ENCODE measurements at places on chromosomes 1 and 21. TPM values are rescaled to one million over a fixed set of nuclear protein-coding genes. Genes with fewer than 3 reads are reported as not detected.

DNA sequence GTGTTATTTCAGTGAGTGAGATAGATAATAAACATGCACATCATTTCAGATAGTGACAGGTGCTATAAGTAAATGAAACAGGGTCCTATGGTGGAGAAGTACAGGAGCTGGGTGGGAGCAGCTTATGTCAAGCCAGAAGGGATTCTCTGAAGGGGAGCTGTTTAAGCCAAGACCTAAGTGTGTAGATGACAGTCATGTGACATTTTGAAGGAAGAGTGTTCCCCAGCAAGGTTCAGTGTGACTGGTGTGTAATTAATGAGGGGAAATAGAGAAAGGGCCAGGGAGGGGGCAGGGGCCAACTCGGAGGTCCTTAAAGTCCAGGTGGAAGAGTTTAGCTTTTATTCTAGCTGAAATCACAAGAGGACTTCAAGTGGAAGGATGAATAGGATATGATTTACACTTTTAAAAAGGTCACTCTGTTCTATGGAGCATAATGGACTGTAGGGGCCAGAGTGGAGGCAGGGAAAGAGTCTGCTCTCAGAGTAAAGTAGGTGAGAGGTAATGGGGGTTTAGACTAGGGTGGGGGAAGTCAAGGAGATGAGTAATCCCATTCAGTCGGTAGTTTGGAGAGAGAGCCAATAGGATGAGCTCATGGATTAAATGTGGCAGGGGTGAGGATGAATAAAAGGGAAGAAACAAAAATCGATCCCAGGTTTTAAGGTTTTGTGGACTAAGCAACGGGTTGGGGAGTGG, 243.1 kb downstream of the CACNA1E start:
- H3K27me3 ChIP-seq, result no peaks in the 10 kb centered on the region
- no peak overlapping the region for H3K4me3 ChIP-seq
- DNase-seq, result no peak
- H3K27ac ChIP-seq, result no peak overlapping the region
- H3K4me1 ChIP-seq, result no peaks in the 10 kb centered on the region

GRCh38 chr1:228898582-228898992, 163.3 kb downstream of the RHOU start:
- no peaks in the 10 kb centered on the region for H3K36me3 ChIP-seq
- no peak for DNase-seq

- H3K36me3 ChIP-seq, result peaks cover 15% of the 10 kb centered on the region
- no peaks in the 10 kb centered on the region for H3K4me1 ChIP-seq
- H3K4me3 ChIP-seq, result no peak overlapping the region
- DNase-seq, result no peak
Measured at GRCh38 chr1:179340918-179341317, 24.9 kb upstream of the AXDND1 start.

DNA sequence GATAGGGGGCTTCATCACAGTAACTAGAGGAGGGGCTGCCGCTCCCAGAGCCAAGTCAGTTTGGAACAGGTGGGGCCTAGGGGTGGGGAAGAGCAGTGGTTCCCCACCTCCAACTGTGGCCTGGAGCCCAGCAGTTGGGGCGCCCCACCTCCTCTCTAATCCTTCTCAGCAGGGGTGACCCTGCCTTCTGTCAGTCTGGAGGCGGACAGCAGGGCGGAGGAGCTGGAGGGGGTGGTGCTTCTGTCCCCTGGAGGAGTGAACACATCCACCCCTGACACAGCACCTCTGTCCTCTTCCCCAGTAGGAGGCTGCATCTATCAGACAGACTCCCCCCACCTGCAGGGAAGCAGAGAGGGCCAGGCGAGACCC, 73.8 kb downstream of the MRPL37 start:
- no peak overlapping the region for H3K4me3 ChIP-seq
- peaks cover 3% of the 10 kb centered on the region for H3K4me1 ChIP-seq
- no peaks in the 10 kb centered on the region for H3K36me3 ChIP-seq
- H3K27me3 ChIP-seq, result no peaks in the 10 kb centered on the region
- DNase-seq, result no peak

- no peak for DNase-seq
- no peak overlapping the region for H3K27ac ChIP-seq
- H3K36me3 ChIP-seq, result no peaks in the 10 kb centered on the region
- no peak overlapping the region for H3K4me3 ChIP-seq
- H3K4me1 ChIP-seq, result no peaks in the 10 kb centered on the region
Measured at GRCh38 chr1:194548071-194548470, 1361.7 kb upstream of the B3GALT2 start.

DNA sequence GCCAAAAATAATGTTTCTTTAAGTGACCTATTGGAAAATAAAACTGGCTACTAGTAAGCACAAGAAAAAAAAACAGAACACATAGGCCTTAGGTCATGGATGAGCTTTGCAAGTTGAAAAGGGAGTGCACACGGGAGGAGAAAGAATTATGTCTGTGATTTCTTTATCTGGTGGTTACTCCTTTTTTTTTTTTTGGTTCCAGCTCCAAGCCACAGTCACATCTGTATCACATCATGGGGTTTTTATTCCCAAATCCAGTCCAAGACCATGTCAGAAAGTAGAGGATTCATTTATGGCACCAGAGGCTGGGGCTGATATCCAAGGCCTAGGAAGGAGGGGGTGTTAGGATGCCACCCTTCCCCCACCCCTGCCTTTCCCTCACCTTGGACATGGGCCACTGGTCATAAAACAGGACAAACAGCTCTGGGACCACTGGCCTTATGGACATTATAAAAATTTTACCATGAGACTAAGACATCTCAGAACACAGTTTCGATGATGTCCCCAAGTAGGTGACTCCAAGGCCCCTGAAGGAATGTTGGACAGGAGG, 10.3 kb upstream of the HEYL start:
- no peaks in the 10 kb centered on the region for H3K4me1 ChIP-seq
- DNase-seq, result no peak
- H3K4me3 ChIP-seq, result no peak overlapping the region
- H3K36me3 ChIP-seq, result no peaks in the 10 kb centered on the region
- no peak overlapping the region for H3K27ac ChIP-seq

DNA sequence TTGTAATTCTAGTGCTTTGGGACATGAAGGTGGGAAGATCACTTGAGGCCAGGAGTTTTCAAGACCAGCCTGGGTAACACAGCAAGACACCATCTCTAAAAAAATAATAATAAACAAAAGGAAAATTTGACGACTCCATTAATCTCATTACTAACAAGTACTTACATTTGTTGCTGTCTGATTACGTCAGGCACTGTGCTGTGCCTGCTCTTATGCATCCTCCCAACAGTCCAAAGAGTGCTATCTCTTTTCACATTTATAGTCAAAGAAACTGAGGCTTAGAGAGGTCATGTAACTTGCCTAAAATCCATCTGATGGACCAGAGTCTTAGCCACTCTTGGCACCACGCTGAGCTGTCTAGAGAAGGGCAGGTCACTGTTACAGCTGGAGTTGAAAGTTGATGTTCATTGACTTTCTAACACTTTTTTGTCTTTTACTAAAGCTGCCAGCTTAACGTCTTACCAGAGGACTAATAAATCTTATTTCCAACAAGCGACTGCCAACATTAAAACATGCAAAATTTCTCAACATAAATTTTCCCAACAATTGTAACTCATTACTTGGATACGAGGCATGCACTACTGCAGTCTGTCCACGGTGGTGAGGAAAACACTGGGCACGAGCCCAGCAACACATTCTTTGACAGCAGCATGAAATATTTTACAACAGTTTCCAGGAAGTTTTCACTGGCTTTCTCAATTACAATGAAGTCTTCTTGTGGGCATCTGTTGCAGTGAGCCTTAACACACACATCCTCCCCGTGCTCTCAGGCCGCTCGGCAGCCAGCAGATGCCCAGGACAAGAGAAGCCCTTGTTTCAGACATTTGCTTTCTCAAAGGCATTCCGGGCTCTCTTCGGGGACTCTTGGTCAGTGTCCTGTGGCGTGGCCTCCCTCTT, 262.9 kb upstream of the PROX1 start:
- DNase-seq, result no peak
- H3K36me3 ChIP-seq, result no peaks in the 10 kb centered on the region
- no peak overlapping the region for H3K27ac ChIP-seq
- no peaks in the 10 kb centered on the region for H3K27me3 ChIP-seq

DNA sequence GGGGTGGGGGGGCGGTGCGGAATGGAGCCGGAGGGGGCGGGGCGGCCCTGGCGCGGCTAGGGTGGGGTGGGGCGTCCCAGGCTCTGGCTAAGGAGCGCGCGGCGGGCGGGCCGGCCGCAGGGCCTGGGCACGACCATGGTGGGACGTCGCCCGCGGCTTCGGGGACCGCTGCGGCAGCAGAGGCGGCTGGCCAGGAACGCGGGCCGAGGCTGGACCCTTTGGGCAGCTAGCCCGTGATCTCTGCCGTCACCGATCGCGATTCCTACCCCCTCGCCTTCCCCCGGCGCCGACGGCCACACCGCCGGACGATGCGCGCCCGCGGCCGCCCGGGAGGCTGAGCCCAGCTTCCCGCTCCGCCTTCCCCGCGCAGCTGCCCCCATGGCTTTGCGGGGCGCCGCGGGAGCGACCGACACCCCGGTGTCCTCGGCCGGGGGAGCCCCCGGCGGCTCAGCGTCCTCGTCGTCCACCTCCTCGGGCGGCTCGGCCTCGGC, at the start of gene MAP3K21:
Gene MAP3K21 (plus strand): TSS at position 74 of the 491 bp plus-strand sequence. CDS start 305 bp downstream, at position 379.
- H3K4me1 ChIP-seq, result peaks cover 3% of the 10 kb centered on the region
- DNase-seq, result no peak
- peaks cover 4% of the 10 kb centered on the region for H3K36me3 ChIP-seq
- H3K27me3 ChIP-seq, result peaks cover 7% of the 10 kb centered on the region
- peak within 1 kb of the TSS; percentile 55 for H3K4me3 ChIP-seq

GRCh38 chr1:109197158-109198042, 16.3 kb upstream of the SARS1 start:
- H3K36me3 ChIP-seq, result no peaks in the 10 kb centered on the region
- H3K4me3 ChIP-seq, result no peak overlapping the region
- DNase-seq, result peak; percentile 43
- H3K27ac ChIP-seq, result no peak overlapping the region
- H3K27me3 ChIP-seq, result no peaks in the 10 kb centered on the region

GRCh38 chr1:211420845-211421454, 71.0 kb downstream of the RD3 start:
- no peak overlapping the region for H3K4me3 ChIP-seq
- H3K27me3 ChIP-seq, result no peaks in the 10 kb centered on the region
- H3K36me3 ChIP-seq, result no peaks in the 10 kb centered on the region
- no peak overlapping the region for H3K27ac ChIP-seq
- no peak for DNase-seq
- peaks cover 10% of the 10 kb centered on the region for H3K4me1 ChIP-seq

DNA sequence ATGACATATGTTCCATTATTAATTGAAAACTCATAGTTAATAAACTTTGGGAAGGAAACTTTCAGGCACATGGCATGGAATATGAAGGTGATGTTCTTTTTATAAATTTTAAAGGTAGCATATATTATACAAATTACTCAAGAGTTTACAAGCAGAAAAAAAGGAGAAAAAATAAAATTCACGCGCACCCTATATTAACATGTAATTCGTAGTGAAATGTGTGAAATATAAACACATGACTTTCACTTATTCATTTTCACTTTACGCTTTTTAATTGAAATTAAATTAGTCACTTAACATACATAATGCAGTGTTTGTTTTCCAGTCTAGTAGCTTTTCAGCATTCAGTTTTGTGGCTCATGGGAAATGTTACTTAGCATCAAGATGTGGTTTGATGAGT, 27.4 kb upstream of the SCYL3 start:
- no peak overlapping the region for H3K27ac ChIP-seq
- no peaks in the 10 kb centered on the region for H3K36me3 ChIP-seq
- H3K4me3 ChIP-seq, result no peak overlapping the region
- no peaks in the 10 kb centered on the region for H3K27me3 ChIP-seq
- DNase-seq, result no peak

DNA sequence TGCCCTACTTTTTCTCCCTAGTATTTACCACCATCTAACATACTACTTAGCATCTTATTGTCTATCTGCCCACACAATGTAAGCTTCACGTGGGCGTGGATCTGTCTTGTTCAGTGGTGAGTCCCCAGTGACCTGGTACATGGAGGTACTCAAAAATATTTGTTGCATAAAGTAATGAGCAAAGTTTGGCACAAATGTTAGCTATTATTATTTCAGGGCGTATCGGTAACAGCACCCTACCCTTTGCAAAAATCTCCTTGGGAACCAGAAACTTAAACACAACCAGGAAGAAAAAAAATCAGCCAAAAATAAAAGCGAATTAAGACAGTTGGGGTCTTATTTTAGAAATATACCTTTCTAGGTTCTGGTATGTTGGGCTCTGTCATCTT, 454 bp upstream of the NENF start:
- peak overlapping the region; percentile 72 for H3K4me3 ChIP-seq
- H3K36me3 ChIP-seq, result no peaks in the 10 kb centered on the region
- H3K27me3 ChIP-seq, result no peaks in the 10 kb centered on the region
- no peak for DNase-seq

GRCh38 chr1:12202190-12202497, 27.7 kb upstream of the VPS13D start:
- peaks cover 8% of the 10 kb centered on the region for H3K4me1 ChIP-seq
- H3K36me3 ChIP-seq, result no peaks in the 10 kb centered on the region
- no peak overlapping the region for H3K27ac ChIP-seq
- DNase-seq, result no peak
- no peaks in the 10 kb centered on the region for H3K27me3 ChIP-seq

DNA sequence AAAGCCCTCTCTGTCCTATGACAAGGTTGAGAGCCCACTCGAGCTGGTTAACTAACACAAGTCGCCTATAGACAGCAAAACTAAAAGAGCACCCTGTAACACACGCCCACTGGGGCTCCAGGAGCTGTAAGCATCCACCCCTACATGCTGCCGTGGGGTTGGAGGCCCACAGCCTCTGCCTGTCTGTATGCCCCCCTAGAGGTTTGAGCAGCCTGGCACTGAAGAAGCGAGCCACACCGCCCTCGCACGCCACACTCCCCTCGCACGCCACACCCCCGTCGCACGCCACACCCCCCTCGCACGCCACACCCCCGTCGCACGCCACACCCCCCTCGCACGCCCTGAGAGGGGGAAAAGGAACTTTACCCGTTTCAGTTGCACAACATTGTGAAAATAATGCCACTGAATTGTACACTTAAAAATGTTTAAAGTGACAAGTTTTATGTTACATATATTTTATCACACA, 13.2 kb upstream of the HMGCL start:
- peak overlapping the region; percentile 42 for H3K4me3 ChIP-seq
- 0 out of 2 replicates have a peak, but pooled peaks cover 3% of the 10 kb centered on the region for H3K4me1 ChIP-seq
- no peak overlapping the region for H3K27ac ChIP-seq

DNA sequence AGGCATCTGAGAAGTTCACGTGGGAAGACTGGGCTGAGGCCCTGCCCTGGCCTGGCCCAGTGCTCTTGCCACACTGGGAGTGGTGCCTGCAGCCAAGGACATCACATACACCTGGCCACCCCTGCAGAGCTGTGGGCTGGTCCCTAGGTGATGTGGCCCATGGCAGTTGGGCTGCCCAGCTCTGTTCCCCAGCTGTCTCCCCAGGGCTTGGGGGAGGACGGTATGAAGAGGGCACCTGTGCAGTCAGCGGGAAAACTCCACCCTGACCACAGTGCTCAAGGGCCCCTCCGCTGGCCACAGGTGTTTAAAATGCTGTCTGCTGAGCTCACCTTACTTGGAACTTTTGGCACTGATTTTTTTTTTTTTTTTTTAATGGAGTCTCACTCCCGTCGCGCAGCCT, 120.4 kb upstream of the SLC25A33 start:
- no peak overlapping the region for H3K4me3 ChIP-seq
- no peak for DNase-seq
- no peaks in the 10 kb centered on the region for H3K27me3 ChIP-seq
- H3K27ac ChIP-seq, result peak overlapping the region; percentile 3
- H3K4me1 ChIP-seq, result peaks cover 11% of the 10 kb centered on the region

Gene PLCH2
- 41.2 TPM for total RNA-seq

Gene MEAF6
- 50.0 TPM for total RNA-seq

Gene FAM78B
- 0.41 TPM for total RNA-seq

Gene AMIGO1
- total RNA-seq, result 0.64 TPM

Gene RXFP4
- 8.0 TPM for total RNA-seq

Gene TMEM59
- total RNA-seq, result 174 TPM

Gene MED8
- total RNA-seq, result 50.8 TPM

Gene RNU1-1
- total RNA-seq, result 1,290 TPM

Gene ZBTB21
- total RNA-seq, result 17.9 TPM

Data from Panc1 (cell line).